ENCODE measurements at places on chromosomes 3 and 15.

- no peak for DNase-seq
Observed at GRCh38 chr15:83322691-83323090, 38.2 kb upstream of the BNC1 start.

- DNase-seq: no peak
Observed at GRCh38 chr3:2211568-2211967, 112.9 kb downstream of the CNTN4 start.

DNA sequence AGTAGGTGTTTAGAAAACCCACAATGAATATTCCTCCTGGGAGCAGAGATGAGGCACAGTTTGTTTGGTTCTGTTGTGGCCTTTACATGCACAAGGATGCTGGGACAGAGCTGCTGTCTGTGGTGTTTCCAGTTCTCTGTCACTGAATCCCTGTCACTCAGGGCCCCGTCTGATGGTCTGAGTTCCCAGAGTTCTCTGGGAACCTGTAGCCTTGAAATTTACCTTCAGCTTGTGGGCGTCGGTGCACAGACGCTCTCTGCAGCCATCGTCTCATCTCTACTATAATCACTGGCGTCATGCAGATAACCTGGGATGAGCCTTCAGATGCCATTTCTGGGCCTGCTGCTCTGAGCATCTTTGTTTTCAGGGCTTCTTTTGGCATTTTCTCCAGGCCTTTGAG is 81.9 kb downstream of the LRRK1 start:
- DNase-seq: no peak

- no peak for DNase-seq
Observed at GRCh38 chr15:57282686-57283085, 93.6 kb upstream of the CGNL1 start.

GRCh38 chr3:187264911-187265310 is 26.6 kb downstream of the MASP1 start:
- DNase-seq: no peak

DNA sequence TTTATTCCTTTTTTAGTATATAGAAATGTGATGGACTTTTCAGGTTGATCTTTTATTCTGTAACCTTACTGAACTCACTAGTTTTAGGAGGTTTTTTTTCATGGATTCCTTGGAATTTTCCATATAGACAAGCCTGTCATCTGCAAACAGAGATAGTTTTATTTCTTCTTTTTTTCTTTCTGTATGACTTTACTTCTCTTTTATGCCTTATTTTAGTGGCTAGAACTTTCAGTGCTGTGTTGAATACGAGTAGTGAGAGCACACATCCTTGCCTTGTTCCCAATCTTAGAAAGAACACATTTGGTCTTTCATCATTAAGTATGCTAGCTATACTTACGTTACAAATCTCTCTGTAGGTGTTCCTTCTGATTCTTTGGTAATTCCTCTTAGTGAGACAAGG is 336.5 kb downstream of the PTPRG start:
- DNase-seq: no peak

GRCh38 chr3:47634996-47635395 is 56.3 kb upstream of the CSPG5 start:
- no peak for DNase-seq

GRCh38 chr3:85387913-85388505 is 429.2 kb downstream of the CADM2 start:
- DNase-seq: no peak

GRCh38 chr3:72238010-72238691 is 453.2 kb upstream of the PROK2 start:
- no peak for DNase-seq

DNA sequence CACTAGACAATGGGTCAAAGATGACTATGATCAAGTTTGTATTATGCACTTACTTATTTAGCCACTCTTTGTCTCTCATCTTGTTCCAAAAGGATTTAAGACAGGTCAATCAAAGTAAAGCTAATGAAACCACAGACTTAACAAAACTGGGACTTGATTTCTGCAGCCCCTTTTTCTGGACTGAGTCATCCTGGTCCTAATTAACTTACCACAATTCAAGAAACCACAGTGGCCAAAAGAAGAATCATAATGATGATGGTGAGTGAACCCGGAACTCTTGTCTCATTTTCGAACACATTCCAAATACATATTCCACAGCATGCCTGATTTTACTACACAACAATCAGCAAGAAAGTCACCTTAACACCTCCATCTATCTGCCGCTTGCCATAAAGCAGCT is 1333.0 kb downstream of the ROBO1 start:
- no peak for DNase-seq

- no peak for DNase-seq
Observed at GRCh38 chr3:98282205-98282604, at the start of gene OR5H2. Gene OR5H2 (plus strand): TSS chr3:98282505. CDS start chr3:98282903, 398 bp downstream.

DNA sequence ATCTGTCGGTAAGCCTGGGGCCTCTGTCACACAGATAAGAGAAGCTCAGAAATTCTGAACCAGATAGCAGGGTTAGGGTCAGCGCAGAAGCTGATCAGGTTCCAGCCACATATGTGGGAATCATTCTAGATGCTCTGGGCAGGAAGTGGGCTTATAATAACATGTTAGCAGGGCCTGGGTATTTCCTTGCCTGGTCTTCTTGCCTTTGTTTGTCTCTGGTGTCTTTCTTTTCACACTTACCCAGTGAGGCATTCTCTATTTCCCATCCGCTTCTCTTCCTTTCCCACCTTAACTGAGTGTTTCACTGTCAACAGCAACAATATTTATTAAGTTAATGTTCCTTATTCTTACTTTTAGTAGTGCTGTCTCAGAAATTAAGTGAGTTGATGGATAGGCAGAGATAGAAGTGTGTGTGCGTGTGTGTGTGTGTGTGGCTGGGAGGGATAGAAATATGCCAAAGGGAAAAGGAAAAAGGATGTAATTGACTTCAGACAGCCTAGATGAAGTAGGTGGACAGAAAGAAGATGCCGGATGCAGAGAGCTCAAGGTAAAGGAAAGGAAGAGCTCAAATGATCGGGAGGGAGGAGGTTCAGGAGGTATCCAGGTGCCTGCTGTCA is 2.0 kb downstream of the PLA1A start:
- no peak for DNase-seq

DNA sequence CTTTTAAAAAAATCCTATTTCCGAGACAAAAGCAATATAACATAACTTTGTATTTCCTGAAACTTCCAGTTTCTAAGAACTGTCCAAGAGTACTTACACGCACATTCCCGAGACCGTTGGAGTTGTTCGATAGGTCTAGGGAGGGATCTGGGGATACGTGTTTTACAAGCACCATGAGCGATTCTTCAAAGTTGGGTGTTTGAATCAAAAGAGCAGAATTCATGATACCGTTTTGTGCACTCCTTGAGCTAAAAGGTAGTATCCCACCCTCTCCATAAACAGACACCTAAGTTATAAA is 700 bp upstream of the EDEM1 start:
- no peak for DNase-seq

DNA sequence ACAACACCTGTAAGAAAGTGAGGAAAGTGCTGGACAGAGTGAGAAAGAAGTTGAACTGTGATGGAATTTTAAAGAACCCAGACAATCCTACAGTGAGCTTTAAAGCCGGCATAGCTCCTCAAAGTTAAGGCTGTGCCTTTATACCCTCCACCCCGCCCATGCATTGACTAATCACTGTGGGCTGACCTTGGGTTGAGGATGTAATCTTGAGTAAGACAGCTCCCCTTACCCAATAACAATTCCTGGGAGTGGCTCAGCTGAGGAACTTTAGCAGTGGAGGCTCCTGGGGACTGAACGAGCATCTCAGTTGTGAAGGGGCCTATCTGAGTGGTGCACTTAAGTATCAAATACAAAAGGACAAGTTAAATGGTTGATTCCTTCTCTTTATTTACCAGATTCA is 35.7 kb upstream of the ZNF770 start:
- no peak for DNase-seq

GRCh38 chr3:178244733-178245709 is 291.2 kb upstream of the KCNMB2 start:
- no peak for DNase-seq

DNA sequence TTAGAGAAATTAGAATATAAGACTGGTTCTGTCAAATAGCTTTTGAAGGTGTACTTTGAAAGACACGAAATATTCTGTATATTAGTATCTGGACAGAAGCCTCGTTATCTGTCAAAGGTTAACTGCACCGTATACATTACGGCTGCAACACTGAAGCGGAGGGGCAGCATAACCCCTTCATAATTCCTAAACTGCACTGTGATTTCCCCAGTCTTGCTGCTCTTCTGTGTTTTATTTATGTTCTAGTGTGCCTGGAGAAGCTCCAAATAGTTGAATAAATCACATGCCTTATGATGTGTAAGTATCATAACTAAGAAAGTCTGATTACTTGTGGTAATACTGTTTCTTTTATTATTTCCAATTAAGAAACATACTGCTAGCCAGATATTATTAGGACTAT is 285.7 kb upstream of the ROBO2 start:
- DNase-seq: no peak

GRCh38 chr15:100778831-100779288 is 100.8 kb upstream of the ALDH1A3 start:
- DNase-seq: no peak

GRCh38 chr3:190073264-190074008 is 47.3 kb downstream of the P3H2 start:
- DNase-seq: no peak

GRCh38 chr15:40338041-40338657 is 2.6 kb downstream of the CCDC9B start:
- no peak for DNase-seq

- no peak for DNase-seq
Observed at GRCh38 chr3:153785901-153786300, 335.3 kb upstream of the ARHGEF26 start.

GRCh38 chr3:136714020-136714419 is 38.2 kb downstream of the STAG1 start:
- no peak for DNase-seq

DNA sequence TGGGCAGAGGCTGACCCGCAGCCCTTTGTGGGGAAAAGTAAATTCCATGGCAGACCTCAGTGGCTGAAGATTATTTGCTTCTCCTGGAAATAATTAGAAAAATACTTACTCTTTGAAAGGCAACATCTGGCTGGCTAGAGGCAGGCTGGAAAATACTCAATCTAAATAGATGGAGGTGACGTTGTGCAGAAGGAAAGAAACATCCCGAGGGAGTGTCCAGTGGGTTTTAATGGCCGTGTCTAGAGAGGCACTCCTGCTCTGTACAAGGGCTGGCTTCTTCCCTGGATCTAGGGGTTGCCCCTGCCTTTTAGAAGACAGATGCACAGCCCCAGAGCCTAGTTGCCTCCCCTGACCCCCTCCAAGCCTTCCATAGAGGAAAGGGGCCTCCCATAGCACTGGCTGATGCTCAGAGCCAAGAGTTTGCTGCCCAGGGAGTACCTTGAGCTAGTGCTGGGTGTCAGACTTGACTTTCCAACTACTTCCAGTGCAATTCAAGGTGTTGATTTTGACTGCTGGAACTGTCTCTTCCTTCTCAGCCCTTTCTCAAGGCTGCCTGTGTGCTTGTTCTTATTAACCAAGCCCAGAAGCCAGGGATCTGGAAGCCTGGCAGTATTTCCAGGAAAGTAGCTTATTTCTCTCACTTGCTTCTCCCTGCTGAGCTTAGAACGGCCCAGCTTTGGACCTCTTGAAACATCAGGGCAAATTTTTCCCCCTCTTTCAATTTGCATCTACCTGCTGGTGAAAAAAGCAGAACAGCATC is 27.4 kb downstream of the CGNL1 start:
- no peak for DNase-seq

- no peak for DNase-seq
Observed at GRCh38 chr3:192031941-192032340, 571.0 kb downstream of the PYDC2 start.

- no peak for DNase-seq
Observed at GRCh38 chr3:109275702-109276293, 40.5 kb downstream of the DPPA2 start.
